ENCODE measurements at places on chromosomes 11 and 22.

DNA sequence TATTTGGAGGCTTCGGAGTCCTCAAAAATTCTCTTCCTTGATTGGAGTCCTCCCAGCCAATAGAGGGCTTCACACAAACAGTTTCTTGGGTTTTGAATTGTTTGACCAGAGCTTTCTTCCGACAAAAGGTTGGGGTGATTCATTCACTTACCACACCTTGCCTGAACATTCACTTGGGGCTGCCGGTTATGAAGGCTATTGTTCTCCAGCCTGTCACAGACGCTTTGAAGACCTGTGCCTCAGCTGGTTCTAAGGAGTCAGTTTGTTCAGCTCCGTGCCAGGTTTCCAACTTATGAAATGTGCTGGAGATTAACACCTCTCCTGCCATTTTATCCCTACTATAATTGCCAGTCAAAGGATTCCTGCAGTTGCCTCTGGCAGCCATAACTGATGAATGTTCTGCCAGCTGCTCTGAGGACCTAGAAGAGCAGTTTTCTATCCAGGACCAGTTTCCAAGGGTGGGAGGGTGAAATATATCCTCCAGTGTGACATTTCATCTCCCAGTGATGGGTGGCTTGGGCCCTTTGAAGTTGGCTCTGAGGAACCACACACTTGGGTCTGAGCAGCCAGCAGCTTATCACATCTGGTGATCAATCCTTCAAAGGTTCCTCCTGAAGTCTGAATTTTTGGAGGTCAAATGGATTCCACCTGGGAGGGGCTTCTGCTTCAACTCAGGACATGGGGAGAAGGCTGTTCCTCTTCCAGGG, 31.4 kb downstream of the LIMK2 start:
- DNase-seq, result no peak

- DNase-seq, result no peak
Measured at GRCh38 chr11:10109806-10110205, 184.2 kb downstream of the SBF2 start.

DNA sequence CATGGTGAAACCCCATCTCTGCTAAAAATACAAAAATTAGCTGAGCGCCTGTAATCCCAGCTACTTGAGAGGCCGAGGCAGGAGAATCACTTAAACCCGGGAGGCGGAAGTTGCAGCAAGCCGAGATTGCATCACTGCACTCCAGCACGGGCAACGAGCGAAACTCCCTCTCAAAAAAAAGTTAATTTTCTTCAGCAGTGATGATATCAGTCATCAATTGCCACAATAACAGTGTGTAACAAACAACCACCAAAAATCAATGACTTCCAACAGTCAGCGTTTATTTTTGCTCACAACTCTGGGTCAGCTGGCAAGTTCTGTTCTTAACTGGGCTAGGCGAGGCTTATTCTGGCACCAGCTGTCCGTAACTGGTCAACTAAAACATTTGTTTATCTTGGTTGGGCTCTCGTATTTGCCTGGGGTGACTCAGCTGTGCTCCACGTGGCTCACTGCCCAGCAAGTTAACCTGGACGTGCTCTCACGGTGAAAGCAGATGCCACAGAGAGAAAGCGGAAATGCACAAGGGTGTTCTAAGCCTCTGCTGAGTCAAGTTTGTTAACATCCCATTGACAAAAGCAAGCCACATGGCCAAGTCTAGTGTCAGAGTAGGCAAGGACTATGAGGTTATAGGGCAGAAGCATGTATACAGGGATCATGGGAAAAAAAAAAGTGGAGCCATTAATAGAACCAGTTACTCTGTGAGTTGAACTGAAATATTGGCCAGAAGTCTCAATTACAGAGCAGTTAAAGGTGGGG, 52.1 kb downstream of the LHFPL7 start:
- DNase-seq, result no peak

- no peak for DNase-seq
Measured at GRCh38 chr11:124842305-124842704, 22.9 kb upstream of the ROBO3 start.

DNA sequence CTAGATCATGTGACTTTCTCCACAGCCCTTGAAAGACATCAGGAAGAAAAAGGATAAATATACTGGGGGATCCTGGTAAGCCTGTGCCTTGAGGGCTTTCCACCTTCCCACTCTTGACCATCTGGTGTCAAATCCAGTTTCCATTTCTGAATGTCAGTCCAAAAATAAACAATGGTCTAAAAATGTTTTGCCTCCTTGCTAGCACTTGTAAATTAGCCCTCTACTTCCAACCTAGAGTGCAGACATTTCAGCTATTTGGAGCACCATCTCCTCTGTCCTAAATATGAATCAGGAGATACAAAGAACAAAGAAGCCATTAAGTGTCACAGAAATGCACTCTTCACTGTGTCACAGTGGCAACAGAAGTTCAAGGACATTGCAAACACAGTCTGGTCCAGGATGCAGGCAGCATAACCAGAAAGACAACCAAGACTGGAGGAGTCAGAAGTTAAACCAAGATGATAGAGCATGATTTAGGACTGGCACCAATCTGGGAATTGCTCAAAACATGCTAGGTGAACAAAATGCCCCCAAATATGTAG, 88.1 kb downstream of the CCDC34 start:
- no peak for DNase-seq

DNA sequence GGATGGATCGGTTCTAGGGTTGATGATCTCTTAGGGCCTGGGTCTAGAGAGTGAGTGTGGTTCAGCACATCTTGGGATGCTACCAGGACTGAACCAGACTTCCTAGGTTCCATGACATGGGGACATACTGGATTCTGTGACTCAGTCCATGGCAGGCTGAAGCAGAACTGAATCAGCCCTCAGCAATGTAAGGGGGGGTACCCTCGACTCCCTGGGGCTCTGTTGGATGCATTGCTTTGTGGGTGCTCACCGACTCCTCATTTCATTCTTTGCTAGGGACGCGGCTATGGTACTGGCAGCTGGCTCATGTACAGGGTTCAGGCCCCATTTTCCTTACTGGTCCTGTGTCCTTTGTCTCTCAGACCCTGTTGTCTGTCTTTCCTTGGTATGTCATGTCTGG, 733 bp upstream of the GRAMD1B start:
- no peak for DNase-seq

- DNase-seq, result no peak
Measured at GRCh38 chr11:2746401-2747247, 46.8 kb upstream of the KCNQ1OT1 start.

DNA sequence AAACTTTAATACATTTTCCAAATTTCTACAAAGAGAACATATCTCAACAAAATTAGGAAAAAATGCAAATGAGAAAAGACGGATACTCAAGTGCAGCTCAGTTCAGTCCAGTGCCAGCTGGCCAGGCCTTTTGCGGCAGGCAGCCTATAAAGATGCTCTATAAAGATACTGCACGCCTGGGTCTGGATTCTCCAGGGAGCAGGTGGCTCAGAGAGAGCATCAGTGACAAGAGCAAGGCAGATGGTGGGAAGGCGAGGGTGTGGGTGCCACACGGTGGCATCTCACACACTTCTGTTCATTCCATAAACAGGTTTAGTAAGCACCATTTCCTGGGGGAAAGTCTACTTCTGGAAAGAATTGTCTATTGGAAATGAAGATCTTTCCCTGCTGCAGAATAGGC, 18.1 kb upstream of the SCN3B start:
- DNase-seq, result no peak

- no peak for DNase-seq
Measured at GRCh38 chr22:34966980-34967565, 98.9 kb upstream of the ISX start.

Measured in stimulated activated CD4-positive, alpha-beta T cell treated with anti-CD3 and anti-CD28 coated beads, TNF-alpha, amount 100 ng/mL, for 48 hours (primary cell).